ENCODE measurements at places on chromosomes 3 and 15. TPM values are rescaled to one million over a fixed set of nuclear protein-coding genes. Genes with fewer than 3 reads are reported as not detected.

Gene LRRC49
- total RNA-seq, result 2.1 TPM

Gene FEZF2
- not detected for total RNA-seq

Gene DPPA2
- total RNA-seq, result not detected

Gene RETNLB
- total RNA-seq, result not detected

Gene PLXNA1
- 92.4 TPM for total RNA-seq

Gene ADAMTS17
- 1.5 TPM for total RNA-seq

- H3K27me3 ChIP-seq, result no peaks in the 10 kb centered on the region
- peak overlapping the region; percentile 72 for H3K27ac ChIP-seq
- no peak for DNase-seq
These were observed 52.9 kb downstream of the PGBD4 start for GRCh38 chr15:34154725-34155204.

DNA sequence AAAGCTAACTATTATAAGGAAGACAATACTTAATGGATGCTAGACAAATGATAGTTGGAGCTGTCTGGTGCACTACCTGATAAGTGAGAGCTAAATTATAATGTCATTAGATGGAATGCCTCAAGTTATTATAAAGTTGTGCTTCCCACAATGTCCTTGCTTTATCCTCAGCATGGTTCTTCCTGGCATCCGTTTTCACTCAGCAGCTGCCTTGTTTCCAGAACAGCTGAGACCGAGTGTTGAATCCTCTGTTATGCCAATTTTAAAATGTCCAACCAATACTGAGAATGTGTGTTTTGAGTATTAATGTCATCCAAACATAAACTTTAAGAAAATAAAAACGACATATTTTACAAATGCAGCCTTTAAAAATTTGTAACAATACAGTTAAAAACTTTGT, 286.7 kb upstream of the SOX2 start:
- no peak for DNase-seq
- H3K36me3 ChIP-seq, result no peaks in the 10 kb centered on the region
- no peak overlapping the region for H3K27ac ChIP-seq

- H3K4me1 ChIP-seq, result 0 out of 2 replicates have a peak, but pooled peaks cover 7% of the 10 kb centered on the region
- no peak overlapping the region for H3K27ac ChIP-seq
- no peaks in the 10 kb centered on the region for H3K27me3 ChIP-seq
- no peak for DNase-seq
- no peak overlapping the region for H3K4me3 ChIP-seq
These were observed 344.8 kb downstream of the ERC2 start for GRCh38 chr3:56123487-56123886.

DNA sequence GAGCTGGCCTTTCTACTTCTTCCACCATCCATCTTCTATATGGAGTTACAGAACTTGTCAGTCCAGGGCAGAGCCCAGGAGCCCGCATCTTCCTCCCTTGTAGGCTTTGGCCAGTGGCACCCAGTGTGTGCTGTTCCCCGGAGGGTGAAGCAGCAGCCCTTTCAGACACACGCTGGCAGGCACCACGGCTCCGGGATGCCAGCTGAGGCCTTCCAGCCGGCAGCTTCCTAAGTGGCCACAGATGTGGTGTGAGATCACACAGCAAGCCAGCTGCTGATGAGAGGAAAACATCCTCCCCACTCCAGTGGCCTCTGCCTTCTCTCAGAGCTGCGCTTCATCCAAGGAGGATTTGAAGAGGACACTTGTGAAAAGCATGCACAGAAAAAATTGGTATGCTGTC, 24.1 kb downstream of the CRABP1 start:
- peaks cover 7% of the 10 kb centered on the region for H3K4me1 ChIP-seq
- no peak overlapping the region for H3K27ac ChIP-seq
- no peak for DNase-seq
- no peak overlapping the region for H3K4me3 ChIP-seq
- no peaks in the 10 kb centered on the region for H3K27me3 ChIP-seq

- no peak overlapping the region for H3K4me3 ChIP-seq
- no peak overlapping the region for H3K27ac ChIP-seq
- no peaks in the 10 kb centered on the region for H3K27me3 ChIP-seq
These were observed 33.4 kb downstream of the APBA2 start for GRCh38 chr15:28919201-28919635.

GRCh38 chr3:31790193-31791089, 190.6 kb downstream of the OSBPL10 start:
- H3K4me1 ChIP-seq, result no peaks in the 10 kb centered on the region
- no peak overlapping the region for H3K27ac ChIP-seq
- H3K36me3 ChIP-seq, result no peaks in the 10 kb centered on the region

DNA sequence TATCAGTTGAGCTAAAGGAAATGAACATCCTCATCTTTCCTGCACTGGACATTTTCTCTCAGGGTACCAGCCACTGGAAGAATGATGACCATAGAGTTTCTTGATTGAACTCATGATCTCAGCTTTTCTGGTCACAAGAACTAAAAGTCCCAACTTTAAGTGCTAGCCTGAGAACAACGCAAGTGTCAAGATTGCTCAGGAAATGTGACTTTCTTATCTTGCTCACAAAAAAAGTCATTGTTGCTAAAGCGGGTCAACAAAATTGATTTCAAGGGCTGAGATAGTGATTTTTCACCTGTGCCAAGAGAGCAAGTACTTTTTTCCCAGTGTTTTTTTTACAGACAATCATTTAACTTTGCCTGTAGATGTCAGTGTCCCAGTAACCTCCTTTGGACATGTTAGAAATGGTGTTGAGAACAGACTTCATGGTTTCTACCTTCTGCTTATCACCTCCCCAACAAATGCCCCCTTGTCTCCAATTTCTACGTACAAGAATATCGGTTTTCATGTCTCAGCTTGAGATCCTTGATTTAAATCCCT, 125.9 kb downstream of the SEMA6D start:
- H3K27me3 ChIP-seq, result no peaks in the 10 kb centered on the region
- H3K27ac ChIP-seq, result no peak overlapping the region

DNA sequence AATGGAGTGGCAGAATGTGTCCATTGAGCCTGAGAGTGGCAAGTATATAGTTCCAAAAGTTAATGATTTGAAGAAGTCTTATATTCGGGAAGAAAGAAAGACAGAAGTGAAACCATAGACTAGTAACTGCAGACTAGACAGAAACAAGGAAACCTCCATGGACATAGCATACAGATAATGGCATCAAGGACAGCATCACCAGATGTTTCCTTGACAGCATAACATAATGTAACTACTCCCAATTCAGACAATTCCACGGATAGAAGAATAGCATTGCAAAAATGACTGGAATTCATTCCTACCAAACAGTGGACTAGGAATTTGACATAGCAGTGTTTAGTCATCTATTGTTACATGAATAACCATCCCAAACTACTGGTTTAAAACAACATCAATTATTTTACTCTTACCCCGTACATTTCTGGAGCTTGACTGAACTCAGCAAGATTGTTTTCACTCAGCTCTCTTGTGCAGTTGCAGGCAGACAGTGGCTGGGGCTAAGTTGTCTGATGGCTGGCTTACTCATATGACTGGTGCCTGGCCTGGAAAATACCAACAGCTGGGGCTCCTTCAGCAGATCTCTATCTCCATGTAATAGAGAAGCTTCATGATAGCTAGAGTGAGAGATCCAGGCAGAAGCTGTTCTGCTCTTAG, 109.7 kb upstream of the GADL1 start:
- peaks cover 9% of the 10 kb centered on the region for H3K4me1 ChIP-seq
- H3K27me3 ChIP-seq, result no peaks in the 10 kb centered on the region
- H3K4me3 ChIP-seq, result no peak overlapping the region
